B cell (primary cell): ENCODE measurements at places on chromosomes 3 and 15. TPM values are rescaled to one million over a fixed set of nuclear protein-coding genes. Genes with fewer than 3 reads are reported as not detected.

The NME9 gene
- 0.17 TPM in 1 of 2 replicates, not detected in the other for polyA plus RNA-seq

The PLSCR2 gene
- polyA plus RNA-seq = 0.15 TPM in 1 of 2 replicates, not detected in the other

DNA sequence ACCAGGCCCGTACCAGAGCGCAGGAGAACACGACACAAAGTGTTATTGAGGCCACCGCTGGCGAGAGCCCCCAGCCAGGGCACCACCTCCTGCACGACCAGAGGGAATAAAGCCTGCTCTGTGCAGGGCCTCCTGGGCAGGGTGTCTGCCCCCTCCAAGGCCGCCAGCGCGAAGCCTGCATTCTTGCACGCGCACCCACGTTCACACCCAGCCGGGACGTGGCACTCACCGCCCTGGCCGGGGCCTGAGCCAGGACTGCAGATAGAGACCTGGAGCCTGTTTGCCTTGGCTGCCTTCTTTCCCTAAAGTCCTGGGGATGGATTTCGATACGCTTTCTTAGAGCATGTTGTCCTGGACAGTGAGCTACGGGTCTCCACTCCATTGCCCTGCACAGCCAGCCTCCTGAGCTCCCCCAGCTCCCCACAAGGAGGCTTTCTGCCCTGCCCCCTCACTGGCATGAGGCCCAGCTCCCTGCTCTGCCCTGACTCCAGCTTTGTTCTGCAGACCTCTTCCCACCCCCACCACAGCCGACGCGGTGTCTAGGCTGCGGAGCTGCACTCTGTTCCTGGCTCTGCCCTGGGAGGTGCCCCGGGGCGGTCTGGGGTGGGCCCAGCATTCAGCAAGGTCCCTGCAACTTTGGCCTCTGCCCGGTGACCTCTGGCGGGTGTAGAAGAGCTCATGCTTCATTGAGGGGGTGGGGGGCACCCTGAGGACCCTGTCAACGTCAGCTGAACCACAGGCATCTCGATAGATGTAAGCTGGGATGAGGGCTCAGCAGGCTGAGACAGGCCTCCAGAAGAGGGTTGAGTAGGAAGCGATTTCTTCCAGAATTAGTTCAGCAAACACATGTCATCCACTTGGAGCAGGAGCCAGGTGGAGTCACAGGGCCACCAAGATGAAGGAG is 145.0 kb downstream of the LRRK1 start:
- no peak for DNase-seq

DNA sequence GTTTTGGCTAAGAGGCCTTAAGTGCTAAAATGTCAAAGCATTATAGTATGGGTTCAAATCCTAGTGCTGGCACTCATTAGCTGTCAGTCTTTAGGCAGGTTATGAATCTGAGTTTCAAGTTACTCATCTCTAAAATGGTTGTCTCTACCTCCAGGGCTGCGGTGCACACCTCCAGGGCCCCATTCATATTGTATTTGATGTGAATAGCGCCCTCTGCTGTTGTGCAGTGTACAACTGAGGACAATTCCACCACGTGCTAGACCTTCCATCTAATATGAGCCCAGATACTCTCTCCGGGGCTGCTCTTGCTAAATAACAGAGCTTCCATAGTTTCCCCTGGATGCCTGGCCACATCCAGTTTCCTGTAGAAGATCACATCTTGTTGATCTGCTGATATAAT is 54.3 kb downstream of the OXNAD1 start:
- DNase-seq = peak; percentile 43

DNA sequence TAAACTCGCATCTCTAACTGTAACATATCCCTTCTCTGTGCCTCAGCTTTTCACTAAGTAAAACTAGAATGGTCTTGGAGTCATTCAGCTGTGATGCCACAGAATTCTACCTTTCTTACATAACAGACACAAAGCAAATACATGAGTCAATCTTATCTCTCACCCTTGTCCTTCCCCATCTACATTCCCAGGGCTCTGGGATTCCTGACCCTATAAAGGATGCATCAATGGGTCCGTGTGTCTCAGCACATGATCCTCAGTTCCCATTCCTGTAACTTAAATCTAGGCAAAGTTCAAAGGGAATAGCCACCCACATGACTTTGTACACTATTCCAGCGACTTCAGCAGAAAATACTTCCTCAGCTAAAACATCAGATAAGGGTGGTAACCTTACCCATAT is 11.8 kb upstream of the ARL8B start:
- no peak for DNase-seq

DNA sequence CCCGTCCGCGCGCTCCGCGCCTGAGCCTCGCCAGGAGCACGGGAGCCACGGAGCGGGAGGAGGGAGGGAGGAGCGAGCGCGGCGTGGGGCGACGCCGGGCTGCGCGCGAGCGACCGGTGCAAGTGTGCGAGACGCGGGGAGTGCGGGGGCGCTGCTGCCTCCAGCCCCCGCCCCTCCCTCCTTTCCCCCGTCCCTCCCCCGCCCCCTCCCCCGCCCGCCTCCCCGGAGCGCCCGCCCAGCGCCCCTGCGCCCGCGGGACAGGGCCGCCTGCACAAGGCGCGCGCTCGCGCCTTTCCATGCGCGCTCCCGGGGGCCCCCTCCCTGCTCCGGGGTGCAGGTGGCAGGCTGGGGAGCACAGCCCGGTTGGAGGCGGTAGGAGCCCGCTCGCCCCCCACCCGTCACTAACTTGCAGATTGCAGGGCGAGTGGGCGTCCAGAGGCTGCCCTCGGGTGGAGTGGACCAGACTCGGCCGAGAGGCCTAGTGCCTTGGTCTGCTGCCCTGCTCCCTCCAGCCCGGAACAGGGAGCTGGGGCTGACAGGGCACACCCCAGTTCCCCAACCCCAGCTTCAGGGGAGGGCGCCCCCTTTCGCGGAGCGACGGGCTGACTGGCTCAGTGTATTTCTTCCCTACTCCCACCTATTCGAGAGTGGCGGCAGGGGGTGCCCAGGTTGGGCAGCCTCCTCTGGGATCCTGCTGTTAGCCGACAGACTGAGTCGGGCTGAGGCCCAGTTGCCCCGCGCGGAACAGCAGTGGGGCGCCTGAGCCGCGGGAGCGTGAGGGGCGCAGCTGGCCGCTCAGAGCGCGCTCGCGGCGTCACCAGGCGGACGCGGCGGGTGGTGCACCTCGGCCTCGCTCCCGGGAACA is at the start of gene WNT7A:
Gene WNT7A (minus strand): TSS at position 126 of the 865 bp plus-strand sequence. CDS start 255 bp downstream, outside the sequence.
- DNase-seq = peak; percentile 41

DNA sequence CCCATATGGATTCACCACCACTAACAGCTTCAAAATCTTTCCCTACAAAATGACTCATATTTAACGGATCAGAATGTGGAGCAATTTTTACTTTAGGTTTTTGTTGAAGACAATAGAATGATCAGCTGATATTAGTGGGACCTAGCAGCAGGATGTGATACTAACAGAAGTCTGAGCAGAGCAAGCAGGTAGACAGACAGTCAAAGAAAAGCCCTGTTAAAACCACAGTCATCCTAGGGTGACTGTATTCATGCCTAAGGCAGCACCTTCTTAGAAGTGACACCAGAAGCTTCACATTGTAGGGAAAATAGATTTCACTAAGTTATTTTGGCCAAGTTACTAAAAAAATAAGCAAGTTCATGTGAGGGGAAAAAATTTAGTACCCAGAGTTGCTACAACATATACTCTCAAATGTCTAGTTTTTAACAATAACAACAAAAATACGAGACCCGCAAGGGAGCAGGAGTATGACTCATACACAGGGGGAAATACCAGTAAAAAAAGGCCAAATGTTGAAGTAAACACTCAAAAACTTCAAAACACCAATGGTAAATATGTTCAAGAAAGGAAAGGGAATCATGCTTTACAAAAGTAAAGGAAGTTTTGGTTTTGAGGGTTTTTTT is 590.9 kb downstream of the EPHA3 start:
- DNase-seq = no peak

DNA sequence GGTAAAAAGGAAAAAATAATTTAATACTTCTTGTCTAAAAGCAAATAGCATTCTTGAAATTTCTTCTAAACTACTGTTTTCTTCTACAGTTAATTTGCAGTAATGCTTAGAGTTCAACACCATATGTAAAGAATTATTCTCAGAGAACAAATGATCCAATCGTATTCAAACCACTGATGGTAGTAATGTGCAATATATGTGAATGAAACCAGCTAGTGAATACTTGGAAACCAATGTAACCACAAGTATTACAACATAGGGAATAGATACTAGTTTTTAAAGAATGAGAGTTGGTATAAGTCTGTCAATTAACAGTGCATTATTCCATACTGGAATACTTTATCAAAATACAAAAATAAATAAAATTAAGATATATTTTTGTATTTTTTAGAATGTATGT is 850.0 kb downstream of the DIPK2A start:
- DNase-seq = no peak

DNA sequence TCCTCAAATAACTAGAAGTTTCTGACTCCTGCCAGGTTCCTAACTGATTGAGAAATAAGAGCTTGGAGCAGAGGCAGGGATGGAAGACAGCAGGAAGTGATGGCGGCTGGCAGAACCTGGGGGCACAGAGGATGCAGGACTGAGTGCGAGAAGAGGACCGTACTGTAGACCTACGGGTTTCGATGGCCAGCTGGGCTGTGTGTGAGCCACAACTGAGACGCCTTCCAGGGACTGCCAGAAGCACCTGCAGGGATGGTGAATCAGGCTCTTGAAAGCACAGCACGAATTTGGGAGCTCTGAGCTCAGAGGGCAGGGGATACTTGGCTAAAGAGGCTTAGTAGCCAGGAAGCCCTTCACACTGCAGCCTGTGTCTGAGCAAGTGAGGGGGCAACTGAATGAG is 165.6 kb downstream of the ABHD5 start:
- no peak for DNase-seq

DNA sequence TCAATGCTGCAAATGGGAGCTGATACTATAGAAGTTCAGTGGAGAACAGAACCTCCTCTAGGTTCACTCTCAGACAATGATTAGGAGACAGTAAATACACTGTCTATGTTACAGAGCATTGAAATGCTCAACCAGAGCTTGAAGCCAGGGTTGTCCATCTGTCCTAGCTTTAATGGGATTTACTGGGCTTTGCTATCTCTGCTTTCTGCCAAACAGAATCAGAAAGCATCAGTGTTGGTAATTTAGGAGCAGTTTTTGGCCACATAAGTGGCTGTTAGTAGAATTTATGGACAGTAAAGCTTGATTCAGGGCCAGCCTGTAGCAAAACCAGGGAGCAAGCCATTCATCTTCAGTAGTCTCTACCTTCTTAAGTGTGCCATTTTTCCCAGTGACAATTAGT is 396.3 kb downstream of the LSAMP start:
- no peak for DNase-seq

GRCh38 chr3:26627080-26627479 is 4.5 kb downstream of the LRRC3B start:
- no peak for DNase-seq

GRCh38 chr15:57340682-57341259 is 35.5 kb upstream of the CGNL1 start:
- peak; percentile 70 for DNase-seq

DNA sequence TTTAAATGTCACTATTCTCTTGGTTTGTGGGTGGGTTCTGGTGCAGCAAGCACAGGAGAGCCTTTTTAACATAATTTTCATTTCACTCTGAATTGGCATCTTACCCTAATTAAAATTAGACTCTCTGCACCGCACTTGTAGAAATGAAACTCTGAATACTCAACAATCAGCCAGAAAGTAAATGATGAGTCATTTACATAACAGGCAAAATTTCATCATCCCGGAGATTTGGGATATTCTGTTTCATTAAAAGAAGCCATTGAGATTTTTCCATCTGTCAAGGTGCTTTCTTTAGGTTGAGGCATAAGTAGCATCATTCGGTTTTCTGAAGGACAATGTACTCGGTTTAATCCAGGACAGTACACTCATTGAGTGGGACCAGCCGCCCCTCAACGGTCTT is 111.0 kb downstream of the RFTN1 start:
- DNase-seq = no peak

DNA sequence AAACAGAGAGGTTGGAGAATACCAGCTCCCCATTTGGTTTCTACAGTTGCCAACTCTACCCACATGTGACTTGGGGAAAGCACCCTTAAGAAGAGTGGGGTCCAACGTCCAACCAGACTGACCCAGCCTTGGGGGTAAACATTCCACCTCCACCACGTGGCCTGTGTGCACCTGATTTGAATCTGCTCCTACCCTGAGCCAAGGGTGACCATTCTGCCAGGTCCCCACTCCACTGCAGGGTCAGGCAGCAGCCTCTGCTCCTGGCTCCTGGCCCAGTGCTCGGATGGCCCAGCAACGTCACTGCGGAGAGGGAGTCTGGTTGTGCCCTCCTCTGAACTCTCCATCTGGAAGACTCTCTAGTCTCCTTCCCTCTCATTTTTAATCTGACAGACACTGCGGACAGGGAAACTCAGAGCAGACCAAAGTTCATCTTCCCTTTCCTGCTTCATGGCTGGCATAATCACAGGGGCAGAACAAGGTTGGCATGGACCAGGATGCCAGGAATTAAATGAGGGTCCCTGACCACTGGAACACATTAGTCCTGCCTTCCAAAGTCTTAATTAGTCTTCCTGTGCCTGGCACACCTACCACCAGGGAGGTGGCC is 29.4 kb downstream of the FHIT start:
- no peak for DNase-seq

GRCh38 chr3:183634707-183635106 is 716 bp upstream of the KLHL24 start:
- DNase-seq = no peak

DNA sequence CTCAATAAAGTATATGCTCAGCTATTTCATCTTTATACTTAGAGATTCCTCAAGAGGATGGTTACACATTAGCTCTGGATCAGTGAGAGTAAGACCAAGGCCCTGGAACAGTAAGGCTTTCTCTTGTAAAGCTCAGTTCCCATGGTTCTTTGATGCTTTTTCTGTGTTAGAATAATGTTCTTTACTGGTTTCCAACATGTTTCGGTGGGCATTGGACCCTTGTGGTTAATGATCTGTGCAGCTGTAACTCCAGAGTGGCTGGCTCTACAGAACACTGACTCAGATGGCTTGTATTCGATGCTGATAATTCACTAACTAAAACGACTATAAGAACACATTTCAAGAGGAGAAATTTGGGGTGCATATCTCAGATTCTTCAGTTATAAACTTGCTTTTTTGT is 114.7 kb downstream of the AKAP13 start:
- DNase-seq = no peak
